ACHN (cell line): ENCODE measurements at places on chromosomes 7 and 10.

DNA sequence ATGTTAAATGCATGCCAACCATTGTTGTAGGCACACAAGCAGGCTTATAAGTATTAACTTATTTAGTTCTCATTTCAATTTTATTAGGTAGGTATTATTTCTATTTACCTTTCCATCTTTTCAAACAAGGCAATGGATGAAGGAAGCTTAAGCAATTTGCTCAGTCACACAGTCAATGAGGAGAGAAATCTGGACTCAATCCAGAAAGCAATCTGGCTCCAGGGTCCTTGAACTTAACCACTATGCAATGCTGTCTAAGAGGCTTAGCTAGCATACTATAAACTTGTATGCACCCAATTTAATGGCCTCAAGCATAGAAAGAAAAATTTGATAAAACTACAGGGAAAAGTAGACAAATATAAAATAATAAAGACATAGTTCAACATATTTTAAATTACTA, 88.6 kb downstream of the VWDE start:
- DNase-seq = no peak

DNA sequence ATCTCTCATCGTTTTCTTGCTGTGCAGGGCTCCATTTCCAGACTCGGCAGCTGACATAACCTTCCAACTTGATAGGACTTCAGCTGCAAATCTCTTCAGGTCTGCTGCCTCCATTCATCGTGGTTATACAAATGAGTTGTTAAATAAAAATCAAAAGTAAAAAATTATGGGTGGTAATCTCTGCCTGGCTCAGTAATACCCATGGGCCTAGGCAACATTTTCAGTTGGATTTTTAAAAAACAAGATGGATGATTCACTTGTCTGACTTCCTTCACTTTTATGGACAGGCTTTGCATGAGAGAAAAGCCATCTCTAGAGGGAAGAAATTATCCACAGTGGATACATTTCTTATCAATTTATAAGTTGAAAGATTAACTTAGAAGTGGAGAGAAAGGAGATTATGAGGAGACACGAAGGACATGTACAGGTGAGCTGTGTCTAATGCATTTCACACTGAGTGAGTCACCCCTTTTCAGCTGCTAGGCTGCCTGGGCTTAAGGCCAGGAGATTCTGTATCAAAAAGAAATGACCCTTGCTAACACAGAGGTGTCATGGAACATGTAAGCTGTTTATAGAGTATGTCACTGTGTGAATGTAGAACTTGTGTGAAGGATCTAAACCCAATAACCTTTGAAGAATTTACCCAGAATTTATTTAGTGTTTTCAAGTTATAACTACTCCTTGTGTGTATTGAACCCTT, 495.1 kb downstream of the AUTS2 start:
- DNase-seq = no peak

GRCh38 chr10:127907411-127908105, 655 bp downstream of the PTPRE start:
- peak; percentile 33 for DNase-seq

- DNase-seq = no peak
Observed at GRCh38 chr10:1278306-1278705, 222.1 kb downstream of the WDR37 start.

GRCh38 chr7:40945788-40946187, 757.1 kb downstream of the INHBA start:
- no peak for DNase-seq

GRCh38 chr10:22534849-22535604, 179.4 kb downstream of the PIP4K2A start:
- no peak for DNase-seq
